Activated CD4-positive, alpha-beta T cell treated with anti-CD3 and anti-CD28 coated beads, Interleukin-2, amount 50 U/mL, for 4 hours (primary cell): ENCODE measurements at places on chromosomes 5 and 9.

GRCh38 chr5:134140530-134141201 lies 26.2 kb downstream of the TCF7 start:
- DNase-seq: peak; percentile 59

GRCh38 chr5:132090107-132090506 lies 16.5 kb downstream of the CSF2 start:
- DNase-seq: no peak

DNA sequence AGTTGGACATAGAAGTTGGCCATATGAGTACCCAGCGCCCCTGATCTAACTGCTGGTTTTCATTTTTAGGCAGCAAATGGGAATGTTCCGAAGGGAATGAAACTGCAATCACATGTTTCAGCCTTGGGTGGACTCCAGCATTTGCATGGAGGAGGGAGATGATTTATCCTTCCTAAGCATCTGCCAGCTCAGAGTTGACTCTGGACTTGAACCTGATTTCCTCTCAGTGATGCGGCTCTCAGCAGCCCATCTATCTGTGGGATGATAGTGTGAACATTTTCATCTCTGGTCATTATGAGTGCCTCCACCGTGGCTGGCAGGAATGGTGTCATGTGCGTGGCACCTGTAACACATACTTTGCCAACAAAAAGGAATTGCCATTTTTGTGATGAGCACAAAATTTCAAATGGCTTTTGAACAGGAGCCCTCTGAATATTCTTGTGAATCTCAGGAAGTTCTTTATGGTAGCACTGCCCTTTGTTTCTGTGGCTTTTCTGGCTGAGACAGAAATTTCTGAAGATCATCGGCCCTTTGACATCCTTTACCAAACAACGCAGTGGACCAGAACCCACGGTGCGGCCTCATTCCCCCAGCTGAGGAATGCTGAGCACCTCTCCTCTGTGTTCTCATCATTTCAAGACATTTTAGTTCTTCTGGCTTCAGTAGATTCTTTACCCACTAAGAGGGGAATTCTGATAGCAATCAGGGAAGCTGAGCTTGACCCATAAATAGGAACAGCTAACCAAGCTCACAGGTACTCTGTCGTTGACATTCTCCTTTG lies 28.5 kb downstream of the FUBP3 start:
- no peak for DNase-seq

- DNase-seq: no peak
These were observed 7.7 kb downstream of the LPCAT1 start for GRCh38 chr5:1515921-1516571.

DNA sequence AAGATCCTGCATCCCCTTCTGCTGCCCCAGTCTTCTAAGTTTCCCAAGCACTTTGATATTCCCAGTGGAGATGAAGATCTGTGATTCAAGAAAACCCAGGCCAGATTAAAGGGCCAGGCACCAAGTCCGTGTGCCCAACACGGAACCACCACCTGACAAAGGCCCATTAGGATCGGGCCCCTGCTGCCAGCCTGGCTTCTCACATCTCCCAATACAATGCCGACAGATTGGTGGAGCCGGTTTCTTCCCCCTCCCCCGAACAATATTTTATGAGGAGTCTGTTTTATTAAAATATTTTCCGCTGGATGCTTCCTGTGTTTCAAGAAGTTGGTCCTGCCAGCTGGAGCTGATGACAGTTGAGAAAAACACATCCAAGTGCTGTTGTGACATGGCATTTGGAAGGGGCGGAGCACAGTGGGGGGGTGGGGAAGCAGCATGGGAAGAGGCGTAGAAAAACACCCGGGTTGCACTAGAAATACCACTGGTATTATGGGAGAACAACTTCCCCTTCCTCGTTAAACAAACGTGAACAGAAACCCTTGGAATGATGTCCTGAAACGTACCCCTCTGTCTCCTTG lies 45.0 kb downstream of the CRB2 start:
- DNase-seq: no peak

DNA sequence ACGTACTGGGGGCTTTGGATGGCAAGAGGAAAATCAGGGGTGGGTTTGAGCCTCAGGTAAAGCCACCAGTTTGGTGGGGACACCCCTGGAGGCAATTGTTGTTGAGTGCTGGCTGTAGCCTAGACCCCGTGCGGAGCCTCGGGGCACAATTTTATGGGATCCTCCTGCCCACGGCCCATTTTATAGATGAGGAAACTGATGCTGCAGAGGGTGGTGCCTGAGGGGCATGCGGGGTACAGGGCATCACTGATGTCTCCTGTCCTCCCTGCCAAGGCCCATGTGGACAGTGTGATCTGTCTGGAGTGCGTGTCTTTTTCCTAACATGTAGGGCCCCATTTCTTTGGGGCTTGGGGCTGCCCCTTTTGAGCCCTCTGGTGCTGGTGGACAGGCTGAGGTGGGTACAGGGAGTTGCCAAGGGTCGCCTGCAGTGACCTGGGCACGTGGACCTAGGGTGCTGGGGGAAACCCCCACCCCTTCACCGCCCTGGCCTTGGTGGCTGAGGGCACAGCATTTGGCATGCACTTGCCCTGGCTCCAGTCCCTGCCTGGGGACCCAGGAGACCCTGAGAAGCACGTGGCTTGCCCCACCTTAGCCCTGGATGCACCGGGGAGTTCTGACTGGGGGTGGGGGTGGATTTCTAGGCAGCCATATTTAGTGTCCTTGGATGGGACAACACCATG lies 22.1 kb downstream of the WNK2 start:
- no peak for DNase-seq

DNA sequence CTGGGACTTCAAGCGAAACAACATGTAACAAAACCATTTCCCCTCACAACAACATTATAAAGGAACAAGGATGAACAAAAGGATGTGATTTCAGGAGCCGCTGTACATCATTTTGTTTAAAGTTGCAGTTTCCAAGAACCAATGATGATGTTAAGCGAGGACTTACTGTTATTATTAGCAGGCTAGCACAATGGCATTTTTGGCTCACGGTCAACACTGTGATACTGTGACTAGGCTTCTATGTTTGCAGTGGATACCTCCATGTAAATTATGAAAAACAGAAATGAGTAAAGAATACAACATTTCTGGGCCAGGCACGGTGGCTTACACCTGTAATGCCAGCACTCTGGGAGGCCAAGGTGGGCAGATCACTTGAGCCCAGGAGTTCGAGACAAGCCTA lies 113.0 kb downstream of the AUH start:
- DNase-seq: no peak

DNA sequence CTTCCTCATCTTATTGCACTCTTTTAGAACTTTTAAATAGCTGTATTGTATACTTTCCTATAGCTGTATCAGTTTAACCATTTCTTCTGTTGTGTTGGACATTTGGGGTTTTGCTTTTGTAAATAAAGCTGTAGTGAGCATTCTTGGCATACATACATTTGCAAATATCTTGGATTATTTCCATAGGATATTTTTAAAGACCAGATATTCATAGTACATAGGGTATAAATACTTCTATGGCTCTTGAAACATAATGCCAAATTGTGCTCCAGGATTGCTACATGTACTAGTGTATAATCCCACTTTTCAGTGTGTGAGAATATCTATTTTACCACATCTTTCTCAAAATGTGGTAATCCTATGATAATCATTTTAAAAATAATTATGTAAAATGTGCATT lies 51.2 kb downstream of the SCAMP1 start:
- no peak for DNase-seq

DNA sequence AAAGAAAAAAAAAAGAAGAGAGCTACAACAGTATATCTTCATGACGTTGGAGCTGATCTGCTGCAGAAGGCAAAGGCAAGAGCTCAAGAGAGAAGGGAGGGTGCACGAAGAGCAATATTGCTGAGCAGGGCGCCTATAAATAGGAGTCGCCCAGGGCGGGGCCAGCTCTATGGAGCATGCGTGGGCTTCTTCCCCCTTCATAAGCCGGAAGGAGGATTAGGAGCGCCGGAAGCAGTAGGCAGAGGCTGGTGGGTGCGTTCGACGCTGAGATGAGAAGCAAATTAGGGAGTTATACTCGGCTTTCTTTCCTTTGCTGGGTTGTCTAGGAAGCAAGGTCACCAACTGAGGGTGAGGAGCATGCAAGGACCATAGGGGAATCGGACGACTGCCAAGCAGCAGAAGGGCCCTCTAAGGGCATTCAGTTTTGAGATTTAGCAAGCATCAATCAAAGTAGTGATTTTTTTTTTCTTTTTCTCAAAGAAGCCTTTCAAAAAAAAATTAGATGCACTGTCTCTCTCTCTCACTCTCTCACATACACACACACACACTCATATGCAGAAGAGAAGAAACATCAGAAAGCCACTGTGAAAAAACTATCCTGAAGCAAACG lies 496.7 kb downstream of the ENC1 start:
- no peak for DNase-seq

GRCh38 chr5:16577677-16578076 lies 39.1 kb downstream of the RETREG1 start:
- no peak for DNase-seq

GRCh38 chr5:86461169-86461956 lies 156.4 kb upstream of the COX7C start:
- DNase-seq: no peak

GRCh38 chr5:170056561-170057267 lies 49.0 kb upstream of the FOXI1 start:
- no peak for DNase-seq

DNA sequence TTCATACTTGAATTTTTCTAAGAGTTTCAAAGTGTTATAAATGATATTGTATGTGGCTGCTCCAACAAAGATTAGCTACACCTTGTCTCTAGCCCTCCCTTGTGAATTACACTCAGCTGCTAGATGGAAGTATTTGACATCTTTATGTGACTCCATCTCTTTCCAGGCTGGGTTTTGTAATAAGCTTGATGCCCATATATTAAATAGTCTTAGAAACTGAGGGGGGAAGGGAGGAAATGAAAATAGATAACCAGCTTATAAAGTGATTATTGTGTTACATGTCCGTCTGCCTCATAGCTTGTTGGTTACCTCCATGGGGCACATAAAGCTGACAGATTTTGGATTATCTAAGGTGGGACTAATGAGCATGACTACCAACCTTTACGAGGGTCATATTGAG lies 63.4 kb downstream of the CD180 start:
- no peak for DNase-seq

GRCh38 chr9:95026148-95026524 lies 291.4 kb downstream of the FANCC start:
- no peak for DNase-seq

- DNase-seq: no peak
These were observed 1.3 kb downstream of the CDO1 start for GRCh38 chr5:115815006-115815692.

DNA sequence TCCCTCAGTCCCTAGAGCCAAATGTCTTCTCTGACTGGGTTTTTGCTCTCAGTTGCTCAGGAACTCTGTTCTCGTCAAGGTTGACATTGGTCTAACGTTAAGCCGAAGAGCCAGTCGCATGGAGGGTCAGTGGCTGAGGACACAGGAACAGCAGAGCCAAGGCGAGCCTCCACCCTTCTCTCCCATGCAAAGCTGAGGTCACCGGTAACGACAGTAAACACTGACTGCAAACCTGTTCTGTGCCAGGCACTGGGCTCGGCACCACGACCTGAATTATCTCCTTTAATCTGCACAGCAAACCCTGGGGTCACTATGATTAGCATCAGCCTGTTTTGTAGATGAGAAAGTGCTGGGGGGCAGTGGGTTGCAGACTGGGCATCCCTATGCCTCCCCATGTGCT lies 171.0 kb downstream of the COL23A1 start:
- no peak for DNase-seq

DNA sequence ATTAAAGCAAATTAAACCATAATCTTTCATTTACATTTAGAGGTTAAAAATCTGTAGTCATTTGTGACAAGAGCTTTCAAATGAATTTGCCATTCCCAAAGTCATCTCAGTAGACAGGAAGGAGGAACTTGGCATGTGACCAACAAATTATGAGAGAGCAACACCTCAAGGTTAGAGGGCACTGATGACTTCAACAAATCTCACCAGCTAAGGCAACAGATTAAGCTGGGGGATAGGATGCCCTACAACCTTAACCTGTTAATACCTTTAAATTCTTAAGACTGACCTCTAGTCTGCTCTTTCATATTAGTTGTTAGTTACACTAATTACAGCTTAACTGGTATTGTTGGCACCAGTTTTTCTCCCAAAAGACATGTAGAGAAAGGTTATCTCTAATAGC lies 18.4 kb downstream of the POU5F2 start:
- no peak for DNase-seq

DNA sequence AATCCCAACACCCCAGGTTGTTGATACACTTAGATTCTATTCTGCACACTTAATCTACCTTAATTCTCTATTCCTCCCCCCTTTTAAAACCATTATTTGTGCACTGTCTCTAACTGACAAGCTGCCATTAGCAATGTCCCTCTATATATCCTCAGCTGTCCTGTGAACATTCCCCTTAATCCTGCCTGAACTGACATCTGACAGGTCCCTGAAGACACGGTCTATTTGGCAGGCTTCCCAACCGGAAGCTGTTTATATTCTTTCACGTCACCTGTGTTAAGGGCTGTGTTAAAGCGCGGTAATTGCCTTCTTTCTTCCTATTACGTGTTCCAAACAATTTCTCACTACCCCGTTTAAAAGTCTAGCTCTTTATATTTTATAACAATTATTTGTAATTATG lies 277.3 kb downstream of the CDH9 start:
- DNase-seq: no peak

GRCh38 chr9:105693435-105694189 lies 729 bp upstream of the TMEM38B start:
- no peak for DNase-seq

- DNase-seq: no peak
These were observed 3.4 kb downstream of the MEIKIN start for GRCh38 chr5:131942016-131942415.

DNA sequence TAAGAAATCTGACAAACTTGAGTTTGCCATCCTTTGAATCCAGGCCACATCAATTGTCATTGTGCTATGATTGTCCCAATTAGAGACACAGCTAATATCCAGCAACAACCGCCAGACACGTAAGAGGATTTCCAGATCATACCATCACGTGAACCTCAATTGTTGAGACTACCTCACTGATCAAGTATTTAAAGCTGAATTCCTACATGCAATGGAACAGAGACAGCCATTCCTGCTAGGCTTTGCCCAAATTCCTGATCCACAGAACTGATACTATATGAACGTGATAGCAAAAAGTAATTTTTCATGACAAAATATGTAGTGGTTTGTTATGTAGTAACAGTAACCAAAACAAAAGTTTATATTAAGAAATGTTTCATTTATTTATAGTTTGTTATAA lies 657.7 kb downstream of the PRR16 start:
- no peak for DNase-seq

DNA sequence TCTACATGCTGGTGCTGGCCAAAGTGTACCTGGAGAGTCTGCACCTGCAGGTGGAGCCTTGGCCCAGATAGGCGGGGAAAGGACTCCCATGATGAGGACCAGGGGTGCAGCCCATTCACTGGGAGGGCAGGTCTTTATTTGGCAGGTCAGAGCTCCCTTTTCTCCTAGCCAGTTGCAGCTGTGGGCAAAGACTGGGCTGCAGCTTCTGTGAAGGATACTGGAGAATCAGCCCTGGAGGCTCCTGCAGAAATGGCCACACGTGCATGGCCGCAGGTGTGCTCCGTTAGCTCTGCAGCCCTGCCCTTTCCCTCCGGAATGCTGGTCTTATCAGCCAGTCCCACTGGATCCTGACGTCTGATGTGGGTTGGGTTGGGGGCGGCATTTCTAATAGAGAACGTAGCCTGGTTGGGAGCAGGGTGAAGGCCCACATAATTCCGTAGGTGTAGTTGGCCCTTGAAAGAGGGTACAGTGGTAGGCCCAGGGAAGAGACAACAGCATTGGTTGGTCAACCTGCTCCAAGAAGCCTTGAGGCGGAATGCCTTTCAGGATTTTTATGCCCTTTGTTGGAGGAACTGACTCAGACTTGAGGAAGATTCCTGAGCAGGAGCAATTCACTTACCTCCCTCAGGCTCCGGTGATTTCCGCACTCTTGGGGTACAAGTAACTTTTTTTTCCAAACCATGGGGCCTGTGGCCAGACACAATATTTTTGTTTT lies 22.0 kb upstream of the TIFAB start:
- no peak for DNase-seq
